Stimulated activated CD8-positive, alpha-beta memory T cell treated with anti-CD3 and anti-CD28 coated beads, Interleukin-7, amount 100 ng/mL, for 1 hour (primary cell): ENCODE measurements at places on chromosomes 3 and 15.

GRCh38 chr3:149247929-149248691 is 26.5 kb upstream of the CP start:
- DNase-seq = no peak

DNA sequence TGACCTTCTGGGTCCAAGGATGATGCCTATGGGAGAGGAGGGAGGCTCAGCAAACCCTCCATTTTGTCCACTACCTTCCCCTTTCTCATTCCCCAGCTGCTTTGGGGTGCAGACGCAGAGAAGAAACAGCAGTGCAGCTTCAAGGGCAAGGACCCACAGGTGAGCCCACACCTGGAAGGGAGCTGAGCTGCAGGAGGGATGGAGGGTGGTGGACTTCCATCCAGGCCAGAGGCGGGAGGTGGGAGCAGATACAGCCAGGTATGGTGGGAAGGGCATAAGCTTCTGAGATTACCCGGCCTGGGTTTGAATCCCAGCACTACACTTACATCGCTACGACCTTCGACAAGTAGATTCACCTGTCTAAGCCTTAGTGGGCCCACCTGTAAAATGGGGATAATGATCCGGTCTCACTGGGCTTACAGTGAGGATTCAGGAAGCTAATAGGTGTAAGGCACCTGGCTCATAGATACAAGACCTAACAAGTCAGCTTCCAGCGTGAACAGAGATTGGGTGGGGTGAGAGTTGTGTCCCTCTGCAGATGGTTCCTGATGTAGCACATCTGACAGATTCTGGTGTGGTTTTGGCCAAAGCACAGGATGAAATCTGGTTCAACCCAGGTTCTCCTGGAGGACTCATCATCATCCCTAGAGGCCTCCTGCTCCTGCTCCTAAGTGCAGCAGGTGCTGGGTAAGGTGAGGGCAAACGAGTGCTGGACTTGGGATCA is 15.9 kb downstream of the CIB1 start:
- DNase-seq = no peak

GRCh38 chr3:37453393-37454389 is 279.3 kb upstream of the LRRFIP2 start:
- no peak for DNase-seq

DNA sequence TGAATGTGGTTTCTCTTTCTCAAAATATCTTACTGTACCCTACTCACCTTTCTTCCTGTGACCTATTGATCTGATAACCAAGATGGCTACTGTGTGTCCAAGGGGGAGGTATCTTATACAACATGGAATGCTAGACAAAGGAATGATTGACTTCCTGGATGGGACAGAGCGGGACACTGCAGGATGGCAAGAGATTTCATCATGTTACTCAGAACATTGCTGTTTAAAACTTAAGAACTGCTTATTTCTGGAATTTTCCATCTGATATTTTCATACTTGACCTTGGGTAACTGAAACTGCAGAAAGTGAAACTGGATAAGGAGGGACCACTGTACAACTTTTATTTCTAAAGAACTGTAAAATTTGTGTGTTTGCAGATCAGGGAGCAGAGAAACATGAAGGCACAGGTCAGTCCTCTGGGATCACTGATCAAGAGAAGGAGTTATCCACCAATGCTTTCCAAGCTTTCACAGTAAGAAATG is 18.5 kb downstream of the CNOT10 start:
- DNase-seq = no peak

GRCh38 chr3:27310688-27311087 is 58.5 kb downstream of the NEK10 start:
- DNase-seq = no peak

DNA sequence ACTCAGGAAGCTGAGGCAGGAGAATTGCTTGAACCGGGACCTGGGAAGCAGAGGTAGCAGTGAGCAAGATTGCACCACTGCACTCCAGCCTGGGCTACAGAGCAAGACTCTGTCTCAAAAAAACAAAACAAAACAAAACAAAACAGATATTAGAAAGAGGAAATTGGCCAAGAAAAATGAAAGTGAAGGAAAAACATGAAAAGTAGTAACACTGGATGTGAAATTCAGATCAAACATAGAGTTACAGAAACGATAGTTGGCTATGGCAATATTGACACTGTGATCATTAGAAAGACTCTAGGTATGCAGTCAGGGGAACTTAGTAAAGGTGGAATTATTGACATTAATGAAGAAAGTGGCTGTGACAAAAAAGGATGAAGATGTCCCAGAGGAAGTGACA is 13.2 kb upstream of the TIPARP start:
- DNase-seq = no peak

GRCh38 chr3:183330881-183331280 is 77.8 kb downstream of the B3GNT5 start:
- DNase-seq = no peak

- DNase-seq = no peak
Measured at GRCh38 chr3:47288966-47289910, 6.5 kb downstream of the KLHL18 start.

GRCh38 chr15:66613743-66614142 is 47.9 kb upstream of the LCTL start:
- DNase-seq = no peak

- DNase-seq = no peak
Measured at GRCh38 chr3:30162579-30162978, 443.8 kb upstream of the TGFBR2 start.

DNA sequence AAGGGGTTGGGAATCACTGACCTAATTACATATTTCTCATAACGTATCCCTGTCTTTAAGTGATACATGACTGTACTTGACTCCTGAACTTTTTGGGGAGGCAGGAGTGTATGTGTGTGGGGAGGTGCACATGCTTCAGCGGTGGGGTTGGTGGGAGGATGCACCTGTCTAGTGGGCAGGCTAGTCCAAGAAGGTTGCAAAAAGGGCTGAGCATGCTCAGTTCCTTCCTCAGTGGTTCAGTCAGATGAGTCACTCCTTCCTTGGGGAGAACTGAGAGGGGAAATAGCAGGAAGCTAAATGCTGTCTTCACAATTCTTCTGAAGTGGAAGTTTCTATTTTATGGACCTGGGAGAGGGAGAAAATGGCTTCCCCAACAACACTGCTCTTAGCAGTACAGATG is 24.6 kb upstream of the AP4E1 start:
- DNase-seq = no peak
